Activated CD8-positive, alpha-beta memory T cell treated with anti-CD3 and anti-CD28 coated beads for 4 hours (primary cell): ENCODE measurements at places on chromosomes 2 and 18.

DNA sequence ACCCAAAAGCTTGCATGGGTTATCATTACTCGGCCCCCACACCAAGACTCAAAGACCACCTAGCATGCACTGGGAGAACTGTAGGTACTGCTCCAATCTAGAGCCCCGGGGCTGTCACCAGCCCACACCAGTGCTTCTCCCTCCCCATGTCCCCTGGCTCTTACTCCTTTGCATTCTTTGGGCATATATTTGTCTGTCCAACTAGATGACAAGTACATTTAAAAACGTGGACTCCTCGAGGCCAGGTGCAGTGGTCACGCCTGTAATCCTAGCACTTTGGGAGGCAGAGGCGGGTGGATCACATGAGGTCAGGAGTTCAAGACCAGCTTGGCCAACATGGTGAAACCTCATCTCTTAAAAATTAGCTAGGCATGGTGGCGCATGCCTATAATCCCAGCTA lies 7.8 kb downstream of the AFG3L2 start:
- DNase-seq = no peak

DNA sequence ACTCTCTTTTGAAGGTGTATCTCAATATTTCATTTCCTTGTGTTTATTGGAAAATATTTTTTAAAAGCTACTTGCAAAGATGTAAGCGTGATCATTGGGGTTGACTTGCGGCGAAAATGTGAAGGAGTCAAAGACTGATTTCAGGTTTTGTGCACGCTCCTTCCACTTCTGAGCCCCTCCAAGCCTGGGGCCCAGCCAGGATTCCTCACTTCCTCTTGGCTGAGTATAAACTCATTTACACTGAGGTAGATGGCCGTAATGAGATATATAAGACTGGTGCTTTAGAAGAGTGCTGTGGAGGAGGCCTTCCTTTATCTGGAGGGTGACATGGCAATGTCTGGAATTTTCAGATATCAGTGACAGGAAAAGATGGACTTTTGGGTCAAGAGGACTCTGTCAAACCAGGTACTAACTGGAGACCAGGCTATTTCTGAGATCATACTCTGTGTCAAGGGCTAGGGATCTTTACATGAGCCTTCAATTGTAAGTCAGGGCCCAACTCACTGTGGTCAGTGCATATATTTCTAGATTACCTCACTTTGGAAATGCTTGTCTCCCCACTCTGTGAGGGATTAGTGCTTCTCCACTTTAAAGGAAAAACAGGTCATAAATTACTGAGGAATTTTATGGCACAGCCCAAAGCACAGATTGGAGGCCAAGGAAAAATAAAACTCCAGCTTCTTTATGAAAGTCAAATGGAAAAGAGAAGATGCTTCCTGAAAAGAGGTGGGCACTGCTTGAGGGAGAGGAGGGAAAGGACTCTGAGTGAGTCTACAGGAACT lies 22.8 kb downstream of the PRKCE start:
- DNase-seq = no peak

- DNase-seq = no peak
These were observed 232.4 kb downstream of the INSIG2 start for GRCh38 chr2:118320658-118321057.

DNA sequence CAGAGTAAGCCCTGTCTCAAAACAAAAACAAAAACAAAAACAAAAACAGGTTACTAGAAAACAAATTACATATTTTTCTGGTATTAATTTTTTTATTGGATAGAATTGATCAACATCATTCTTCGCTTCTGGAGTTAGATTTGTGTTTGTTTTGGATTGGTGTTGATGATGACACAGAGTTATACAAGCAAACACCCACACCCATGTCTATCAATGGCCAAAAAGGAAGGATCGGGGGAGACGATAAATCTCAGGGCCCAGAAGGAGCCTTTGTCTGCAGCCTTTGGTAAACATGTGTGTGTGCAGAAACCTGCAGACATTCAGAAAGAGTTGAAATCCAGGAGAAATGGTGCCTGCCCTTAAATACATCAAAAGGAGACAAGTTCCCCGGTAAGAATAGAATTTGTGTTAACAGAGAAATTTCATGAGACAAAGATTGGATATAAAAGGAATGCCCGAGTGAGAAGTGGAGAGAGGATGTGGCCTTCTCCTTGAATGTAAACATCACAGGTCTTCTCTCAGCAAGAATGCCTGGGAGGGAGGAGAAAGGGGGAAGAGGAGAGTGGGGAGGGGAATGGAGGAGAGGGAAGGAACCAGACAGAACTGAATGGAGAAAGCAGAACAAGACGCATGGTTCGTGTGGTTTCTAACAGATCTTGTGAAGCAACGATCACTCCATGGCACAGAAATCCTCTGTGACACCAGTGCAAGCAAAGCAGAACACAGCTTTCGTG lies 40.4 kb upstream of the TMEM178A start:
- no peak for DNase-seq

GRCh38 chr2:172455121-172455515 lies 27.7 kb downstream of the ITGA6 start:
- no peak for DNase-seq

GRCh38 chr2:141929331-141930252 lies 201.2 kb downstream of the LRP1B start:
- no peak for DNase-seq
